Inflammatory macrophage treated with lipopolysaccharide for 1 hour (primary cell): ENCODE measurements at places on chromosomes 3 and 15.

GRCh38 chr3:23576379-23576959 is 229.3 kb upstream of the UBE2E1 start:
- no peak for DNase-seq

DNA sequence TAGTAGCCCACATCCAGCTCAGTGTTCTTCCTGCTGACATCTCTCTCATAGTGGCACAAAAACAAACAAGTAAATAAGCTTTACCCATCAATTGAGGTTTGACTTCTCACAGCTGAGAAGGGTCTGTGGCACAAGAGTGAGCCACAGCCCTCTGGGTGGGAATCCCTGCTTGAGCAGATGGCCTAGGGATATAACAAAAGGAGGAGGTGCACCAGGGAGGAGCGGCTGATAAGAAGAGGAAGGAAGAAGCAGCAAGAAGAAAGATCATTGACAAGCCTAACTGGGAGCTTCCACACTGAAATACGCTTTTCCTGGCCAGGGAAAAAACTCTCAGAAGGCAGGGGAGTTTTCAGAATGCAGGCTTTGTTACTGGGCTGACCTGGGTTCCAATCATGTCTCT is 279.8 kb downstream of the UACA start:
- DNase-seq, result no peak

GRCh38 chr3:60886518-60886917 is 364.7 kb downstream of the FHIT start:
- DNase-seq, result no peak

DNA sequence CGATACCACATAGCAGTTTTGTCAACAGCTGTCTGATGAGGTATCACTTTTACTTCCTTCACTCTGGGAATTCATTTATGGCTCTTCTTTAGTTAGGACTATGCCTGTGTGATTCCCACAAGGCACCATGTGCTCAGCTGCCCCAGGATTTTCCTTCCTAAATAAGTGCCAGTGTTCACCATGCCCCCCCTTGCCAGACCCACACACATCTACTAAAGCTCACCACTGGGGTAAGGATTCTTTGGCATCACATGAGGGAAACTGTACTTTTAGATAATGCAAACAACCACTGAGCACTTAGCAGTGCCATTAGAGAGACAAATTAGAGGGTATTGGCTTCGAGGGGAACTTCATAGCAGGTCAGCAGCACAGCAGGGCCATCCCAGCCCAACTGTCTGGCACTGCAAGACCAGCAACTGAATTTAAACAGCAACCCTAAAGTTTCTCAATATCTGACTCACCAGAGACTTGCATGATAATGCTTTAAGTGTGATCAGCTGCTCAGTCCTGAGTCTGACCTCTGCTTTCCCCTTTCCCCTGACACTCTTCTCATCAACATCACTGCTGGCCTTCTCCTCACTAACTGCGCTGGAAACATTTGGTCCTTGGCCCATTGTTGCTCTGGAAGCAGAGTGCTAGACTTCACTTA is 114.3 kb downstream of the STAC start:
- peak; percentile 94 for DNase-seq

DNA sequence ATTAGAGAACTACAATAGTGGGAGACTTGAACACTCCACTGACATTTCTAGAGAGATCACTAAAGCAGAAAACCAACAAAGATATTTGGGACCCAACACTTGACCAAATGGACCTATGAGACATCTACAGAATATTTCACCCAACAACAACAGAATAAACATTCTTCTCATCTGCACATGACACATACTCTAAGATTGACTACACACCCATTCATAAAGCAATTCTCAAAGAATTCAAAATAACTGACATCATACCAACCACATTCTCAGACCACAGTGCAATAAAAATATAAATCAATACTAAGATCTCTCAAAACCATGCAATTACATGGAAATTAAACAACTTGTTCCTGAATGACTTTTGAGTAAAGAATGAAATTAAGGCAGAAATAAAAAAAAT is 473.7 kb downstream of the LPP start:
- DNase-seq, result no peak

GRCh38 chr15:96135166-96136093 is 195.1 kb upstream of the NR2F2 start:
- DNase-seq, result no peak

DNA sequence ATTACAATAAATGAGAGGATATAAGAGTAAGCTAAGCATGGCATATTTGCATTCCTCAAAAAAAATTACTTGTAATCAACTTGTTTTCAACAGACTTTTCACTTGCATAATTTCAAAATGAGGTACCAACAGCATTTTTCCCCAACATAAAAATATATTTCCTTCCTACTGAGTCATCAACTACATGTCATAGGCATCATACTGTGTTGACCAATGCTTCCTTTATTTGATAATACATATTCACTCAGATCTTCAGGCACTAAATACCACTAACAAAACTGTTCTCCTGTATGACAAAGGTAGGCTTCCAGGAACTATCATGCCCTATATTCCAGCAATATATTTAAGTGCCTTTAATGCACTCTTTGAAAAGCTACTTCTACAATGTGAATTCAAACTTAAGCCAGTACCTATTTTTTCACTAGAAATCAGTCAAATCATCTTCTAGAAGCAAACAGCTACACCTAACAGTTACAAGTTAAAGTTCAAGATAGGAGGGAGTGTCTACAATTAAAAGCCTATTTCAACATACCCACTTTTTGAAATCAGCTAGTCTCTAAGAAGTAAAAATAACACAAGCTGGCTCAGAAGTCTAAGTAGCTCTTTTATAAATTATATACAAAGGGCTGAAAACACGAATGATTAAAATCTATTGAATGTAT is 11.3 kb downstream of the ADAM10 start:
- DNase-seq, result peak; percentile 90

- DNase-seq, result no peak
These were observed 6.8 kb downstream of the AVEN start for GRCh38 chr15:34031987-34032760.

DNA sequence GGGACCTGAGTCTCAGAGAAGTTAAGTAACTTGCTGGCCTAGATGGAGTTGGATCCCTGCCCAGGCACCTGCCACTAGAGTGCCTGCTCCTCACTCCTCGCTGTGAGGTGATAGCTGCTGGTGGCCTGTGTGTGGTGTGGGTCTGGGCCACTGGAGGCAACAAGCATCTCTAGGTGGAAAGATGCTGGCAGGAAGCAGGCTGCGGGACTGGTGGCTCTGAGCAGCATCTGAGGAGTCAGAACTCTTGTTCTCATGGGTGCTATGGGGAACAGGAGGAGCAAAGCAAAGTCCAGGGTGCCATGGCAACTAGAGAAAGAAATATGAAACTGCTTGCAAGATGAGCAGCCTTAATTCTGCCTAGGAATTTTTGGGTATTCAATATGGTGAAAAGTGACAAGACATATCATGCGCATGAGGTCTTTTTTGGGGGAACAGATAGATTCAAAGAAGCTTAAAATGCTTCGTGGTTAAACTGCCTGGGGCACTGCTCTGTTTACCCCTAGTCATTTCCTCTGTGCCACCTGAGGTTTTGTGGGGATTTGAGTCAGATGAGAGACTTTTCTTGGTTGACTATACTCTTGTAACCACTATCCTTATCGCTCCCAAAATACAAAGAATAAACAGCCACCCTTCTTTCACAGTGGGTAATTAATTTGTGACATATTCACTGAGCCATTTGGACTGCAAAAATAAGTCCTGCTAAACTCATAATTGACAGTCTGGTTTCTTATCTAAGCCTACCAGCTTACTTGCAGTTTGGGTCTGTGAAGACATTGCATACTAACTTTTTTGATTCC is 50.3 kb downstream of the MED12L start:
- no peak for DNase-seq

DNA sequence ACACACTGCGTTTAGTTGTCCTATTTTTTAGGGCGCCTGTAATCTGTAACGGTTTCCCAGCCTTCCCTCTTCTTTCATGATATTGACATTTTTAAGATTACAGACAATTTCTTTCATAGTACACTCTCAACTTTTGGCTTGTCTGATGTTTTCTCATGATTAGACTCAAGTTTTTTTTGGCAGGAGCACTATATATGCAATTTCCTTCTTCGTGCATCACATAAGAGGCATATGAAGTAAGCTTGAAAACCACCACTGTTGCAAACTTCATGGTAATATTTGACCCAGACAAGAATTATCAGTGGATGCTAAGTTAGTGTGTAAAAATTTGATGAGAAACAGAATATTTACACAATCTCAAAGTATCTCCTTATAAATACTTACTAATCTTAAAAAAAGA is 119.2 kb upstream of the CMC1 start:
- DNase-seq, result no peak

DNA sequence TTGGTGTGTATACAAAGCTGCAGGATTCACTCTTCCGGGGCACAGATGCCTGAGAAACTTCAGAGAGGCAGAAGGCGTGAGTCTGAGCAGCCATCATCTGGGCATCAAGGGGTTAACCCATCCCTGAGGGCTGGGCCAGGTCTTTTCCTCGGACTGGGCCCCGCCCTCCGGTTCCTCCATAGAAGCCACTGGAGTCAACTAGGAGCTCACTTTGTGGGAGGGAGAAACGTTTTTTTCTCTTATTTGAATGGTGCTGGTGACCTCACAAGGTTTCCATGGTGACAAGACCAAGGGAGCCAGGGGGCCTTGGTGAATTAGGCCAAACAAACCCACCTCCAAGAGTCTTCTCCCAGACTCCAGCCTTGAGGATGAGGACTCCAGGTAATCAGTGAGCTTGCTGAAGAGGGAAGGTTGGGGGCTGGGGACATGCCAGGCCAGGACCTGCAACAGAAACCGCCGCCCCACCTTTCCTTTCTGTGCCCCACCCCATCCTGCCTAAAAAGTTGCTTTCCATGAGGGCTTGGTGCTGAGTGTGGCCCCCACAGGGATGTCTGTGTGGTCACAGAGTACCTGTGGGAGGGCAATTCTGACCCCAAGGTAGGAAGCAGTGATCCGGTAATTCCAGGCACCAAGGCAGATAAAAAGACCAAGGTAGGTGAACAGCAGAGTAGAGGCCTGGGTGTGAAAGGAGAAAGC is 14.8 kb upstream of the INSYN1 start:
- no peak for DNase-seq

DNA sequence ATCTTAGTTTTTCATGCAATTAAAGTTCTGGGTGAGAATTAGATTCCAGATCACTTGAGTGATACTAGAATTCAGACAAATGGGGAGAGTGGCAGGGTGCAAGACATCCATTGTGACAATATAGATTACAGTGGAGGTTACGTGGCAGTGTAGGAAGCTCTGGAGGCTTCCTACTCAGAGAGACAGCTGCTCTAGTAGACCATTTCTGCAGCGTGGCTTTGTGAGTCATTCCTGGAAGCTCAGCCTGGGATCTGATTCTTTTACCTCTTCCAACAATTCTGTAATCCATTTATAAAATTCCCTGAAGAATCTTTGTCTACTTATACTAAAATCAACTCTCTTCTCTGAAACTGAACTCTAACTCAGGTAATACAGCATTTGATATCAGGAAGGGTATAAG is 90.4 kb upstream of the ASB14 start:
- DNase-seq, result no peak

DNA sequence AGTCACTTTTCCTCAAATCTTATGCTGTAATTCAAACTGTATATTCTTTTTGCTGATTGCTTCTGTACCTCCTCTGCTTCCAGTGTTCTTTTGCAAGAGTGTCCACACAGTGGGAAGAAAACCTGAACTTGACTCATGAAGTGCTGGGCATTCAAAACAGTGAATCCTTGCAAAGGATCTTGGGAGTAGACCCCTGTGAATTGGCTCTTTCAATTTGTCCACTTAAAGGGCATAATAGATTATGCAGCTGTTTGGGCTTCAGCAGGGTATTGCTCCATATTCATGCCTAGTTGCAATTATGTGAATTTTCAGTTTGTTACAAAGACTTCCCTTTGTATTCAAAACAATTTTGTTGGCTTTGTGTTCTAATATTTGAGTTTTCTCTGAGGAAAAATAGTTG is 11.4 kb downstream of the ZFAND6 start:
- DNase-seq, result peak; percentile 51

DNA sequence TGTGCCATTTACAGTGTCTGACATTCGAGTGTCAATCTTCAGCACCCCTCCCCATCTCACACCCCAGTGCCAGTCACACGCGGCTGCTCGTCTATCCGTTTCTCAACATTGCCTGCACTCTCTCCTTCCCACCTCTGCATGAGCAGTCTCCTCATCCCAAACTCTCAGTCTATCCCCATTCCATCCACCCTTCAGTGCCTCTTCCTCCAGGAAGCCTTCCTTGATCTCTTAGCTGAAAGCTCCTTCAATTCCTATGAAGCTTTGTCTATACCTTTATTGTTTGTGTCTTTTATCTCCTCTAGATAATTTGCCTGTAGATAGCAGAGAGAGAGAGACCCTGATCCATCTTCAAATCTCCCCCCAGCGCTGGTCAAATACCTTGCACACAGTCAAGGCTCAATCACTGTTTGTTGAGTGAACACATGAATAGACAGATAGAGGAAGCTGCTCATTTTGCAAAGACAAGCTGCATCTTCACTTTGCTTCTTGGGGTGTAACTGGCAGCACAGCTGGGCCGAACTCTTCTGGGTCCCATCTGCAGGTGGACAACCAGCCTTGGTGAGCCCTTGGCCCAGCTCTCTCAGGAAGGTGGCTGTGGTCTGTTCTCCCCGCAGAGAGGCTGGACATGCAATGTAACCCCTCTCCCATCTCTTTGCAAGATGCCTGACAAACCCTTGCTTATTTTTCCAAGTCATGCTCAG is 52.8 kb downstream of the ITGA11 start:
- DNase-seq, result no peak

DNA sequence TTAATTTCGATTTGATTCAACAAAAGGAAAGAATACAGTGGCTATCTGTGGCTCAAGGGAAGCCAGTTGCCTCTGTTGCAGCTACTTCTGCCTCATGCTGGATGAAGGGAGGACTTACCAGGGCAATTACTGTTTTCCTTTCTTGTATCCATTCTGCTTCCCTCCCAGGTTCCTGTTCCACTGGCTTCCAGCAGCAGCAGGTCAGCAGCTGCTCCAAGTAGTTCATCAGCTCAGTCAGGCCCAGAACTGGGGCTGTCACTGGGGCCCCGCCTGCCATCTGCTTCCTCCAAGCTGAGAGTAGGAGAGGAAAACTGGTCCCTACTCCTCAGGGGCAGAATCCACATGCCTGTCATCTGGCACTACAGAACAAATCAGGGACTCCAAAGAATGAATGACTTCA is 48.6 kb upstream of the ULK4 start:
- DNase-seq, result no peak

GRCh38 chr15:81107889-81108288 is 26.2 kb upstream of the CFAP161 start:
- DNase-seq, result peak; percentile 74

- no peak for DNase-seq
These were observed 194.3 kb upstream of the MANF start for GRCh38 chr3:51190827-51191226.

- no peak for DNase-seq
These were observed 251.9 kb upstream of the TMC3 start for GRCh38 chr15:81625896-81626295.

DNA sequence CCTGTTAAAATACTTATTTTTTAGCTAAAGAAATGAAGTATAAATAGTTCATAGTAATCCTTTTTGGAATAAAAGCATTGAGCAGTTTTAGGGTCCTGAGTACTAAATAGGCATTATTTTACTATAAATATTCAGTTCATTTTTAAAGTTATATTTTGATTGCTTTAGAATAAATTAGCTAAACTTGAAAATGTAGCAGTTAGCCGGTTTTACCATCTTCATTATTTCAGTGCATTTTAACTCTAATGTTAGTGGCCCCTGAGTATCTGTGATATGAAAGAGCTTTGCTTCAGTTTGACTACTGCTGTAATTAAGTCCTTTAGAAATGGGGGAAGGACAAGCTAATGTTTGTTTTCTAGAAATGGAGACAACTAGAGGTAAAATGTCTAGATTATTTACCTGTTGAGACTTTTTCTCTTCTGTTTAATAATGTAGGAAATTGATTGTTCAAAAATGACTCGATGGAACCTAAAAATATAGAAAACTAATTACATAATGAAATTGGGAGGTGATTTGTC is 3.6 kb downstream of the SMC4 start:
- no peak for DNase-seq
